ENCODE measurements at places on chromosomes 1 and 21.

DNA sequence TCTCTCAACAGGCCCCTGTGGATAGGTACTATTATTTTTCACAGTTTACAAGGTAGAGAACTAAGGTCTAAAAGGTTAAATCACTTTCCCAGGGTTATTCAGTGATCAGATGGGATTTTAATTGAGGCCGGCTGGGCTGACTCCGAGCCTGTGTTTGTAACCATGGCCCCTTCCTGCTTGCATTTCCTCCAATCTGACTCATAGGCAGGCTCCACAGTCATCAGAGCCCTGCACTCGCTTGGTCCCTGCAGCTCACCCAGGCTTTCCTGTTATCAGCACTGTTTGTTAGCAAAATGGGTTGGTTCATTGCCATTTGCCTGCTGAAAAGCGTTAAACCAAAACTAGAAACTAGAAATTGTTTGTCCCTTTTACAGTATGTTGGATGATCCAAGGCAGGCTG lies 41.4 kb upstream of the LMX1A start:
- DNase-seq: no peak

GRCh38 chr1:26978901-26979300 lies 14.6 kb upstream of the TRNP1 start:
- no peak for DNase-seq

GRCh38 chr1:183069562-183070216 lies 46.5 kb downstream of the LAMC1 start:
- DNase-seq: no peak

DNA sequence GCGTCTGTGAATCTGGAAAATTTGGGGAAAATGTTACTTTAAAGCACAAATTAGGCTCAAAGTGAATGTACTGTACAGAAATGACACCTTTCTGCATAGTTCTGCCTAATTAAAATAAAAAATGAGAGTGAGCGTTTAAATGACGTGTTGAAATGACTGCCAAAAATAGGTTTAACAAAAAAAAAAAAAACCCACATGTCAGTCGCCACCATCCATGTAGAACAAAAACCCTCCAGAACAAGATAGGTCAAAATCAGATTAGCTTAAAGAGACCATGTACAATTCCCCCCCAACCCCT lies 745 bp downstream of the PARP1 start:
- DNase-seq: no peak

- DNase-seq: no peak
Observed at GRCh38 chr1:41862384-41863221, 56.1 kb downstream of the HIVEP3 start.

DNA sequence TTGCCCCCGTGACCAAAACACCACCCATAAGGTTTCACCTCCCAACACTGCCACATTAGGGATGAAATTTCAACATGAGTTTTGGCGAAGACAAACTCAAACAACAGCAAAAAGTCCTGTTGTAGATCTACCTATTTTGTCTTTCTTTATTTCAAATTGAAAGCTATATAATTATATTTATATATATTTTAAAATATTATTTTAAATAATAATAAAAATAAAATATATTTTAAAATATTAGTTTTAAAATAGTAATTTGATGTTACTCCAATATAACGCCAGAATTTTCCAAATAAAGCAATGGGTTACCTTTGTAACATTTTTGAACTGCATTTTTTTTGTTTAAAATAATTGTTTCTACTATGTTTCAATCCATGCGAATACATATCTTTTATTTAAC lies 263.5 kb upstream of the USP25 start:
- DNase-seq: no peak

GRCh38 chr1:154568157-154568815 lies 708 bp downstream of the CHRNB2 start:
- no peak for DNase-seq

DNA sequence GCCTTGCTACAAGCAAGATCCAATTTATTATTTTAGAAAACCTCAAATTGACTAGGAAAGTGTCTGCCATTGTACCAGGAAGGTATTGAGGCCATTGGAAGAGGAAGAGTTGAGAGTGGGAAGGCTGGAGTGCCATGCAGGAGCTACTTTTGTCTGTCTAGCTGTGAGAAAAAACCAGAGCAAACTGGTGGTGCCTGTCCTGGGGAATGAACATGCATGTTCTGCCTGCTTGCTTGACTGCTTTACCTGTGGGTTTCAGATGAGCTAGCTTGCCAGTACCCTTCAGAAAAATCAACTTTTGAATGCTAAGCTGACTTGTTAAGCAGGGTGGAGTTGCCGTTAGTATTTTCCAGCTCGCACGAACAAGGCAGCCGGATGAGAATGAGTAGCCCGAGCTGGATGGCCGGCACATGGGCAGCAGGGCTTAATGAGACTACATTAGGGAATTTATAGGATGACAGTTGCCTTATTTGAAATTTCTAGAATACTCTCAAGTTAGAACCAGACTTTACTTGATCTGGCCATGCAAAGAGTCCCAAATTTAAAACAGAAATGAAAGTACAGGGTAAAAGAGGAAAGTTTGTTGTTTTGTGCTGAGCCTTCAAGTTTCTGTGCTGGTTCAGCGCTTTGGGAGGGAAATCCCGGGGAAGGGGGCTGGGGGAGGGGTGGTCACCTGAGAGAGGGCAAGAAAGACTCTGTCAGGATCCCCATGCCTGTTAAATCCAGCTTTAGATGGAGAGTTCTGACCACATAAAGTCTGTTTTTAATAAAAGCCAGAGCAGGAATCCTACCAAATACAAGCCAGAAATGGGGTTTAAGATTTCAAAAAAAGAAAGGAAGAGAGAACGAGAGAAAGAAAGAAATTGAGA lies 29.6 kb upstream of the C1orf105 start:
- DNase-seq: peak; percentile 22

- no peak for DNase-seq
Observed at GRCh38 chr1:117181630-117182041, 29.1 kb downstream of the VTCN1 start.

- no peak for DNase-seq
Observed at GRCh38 chr1:71804140-71804539, 478.2 kb downstream of the NEGR1 start.

DNA sequence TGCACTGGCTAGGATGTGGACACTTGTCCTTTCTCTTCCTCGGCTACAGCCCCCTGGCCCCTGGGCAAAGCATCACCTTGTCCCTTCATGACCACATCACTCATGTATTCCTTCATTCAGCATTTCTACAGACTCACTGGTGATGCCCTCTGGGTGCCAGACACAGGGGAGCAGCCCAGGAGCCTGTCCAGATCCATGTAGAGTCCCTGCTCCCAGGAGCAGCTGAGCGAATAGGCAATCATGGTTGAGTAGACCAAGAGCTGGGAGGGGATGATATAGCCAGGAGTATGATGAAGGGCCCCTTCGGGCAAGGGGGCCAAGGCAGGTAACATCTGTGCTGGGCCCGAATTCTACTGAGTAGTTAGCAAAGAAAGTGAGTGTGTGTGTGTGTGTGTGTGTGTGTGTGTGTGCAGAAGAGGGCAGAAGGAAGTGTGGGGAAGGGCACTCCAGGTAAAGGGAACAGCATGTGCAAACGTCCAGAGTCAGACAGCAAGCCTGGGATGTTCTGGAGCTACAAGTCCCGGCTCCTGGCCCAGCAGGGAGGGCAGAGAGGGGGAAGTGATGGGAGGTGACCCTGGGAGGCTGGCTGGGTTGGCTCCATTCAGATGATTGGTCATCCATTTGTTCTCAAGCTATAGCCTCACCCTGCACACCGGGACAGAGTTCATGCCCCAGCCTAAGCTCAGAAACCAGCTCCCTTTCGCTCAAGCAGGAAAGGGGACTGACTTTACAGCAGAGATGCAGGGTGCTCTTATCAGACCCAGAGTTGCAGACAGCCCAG lies 21.0 kb upstream of the PIK3CD start:
- no peak for DNase-seq

- DNase-seq: no peak
Observed at GRCh38 chr1:199297887-199298286, 659.0 kb downstream of the PTPRC start.

- DNase-seq: no peak
Observed at GRCh38 chr1:218430346-218430745, 85.2 kb downstream of the TGFB2 start.

DNA sequence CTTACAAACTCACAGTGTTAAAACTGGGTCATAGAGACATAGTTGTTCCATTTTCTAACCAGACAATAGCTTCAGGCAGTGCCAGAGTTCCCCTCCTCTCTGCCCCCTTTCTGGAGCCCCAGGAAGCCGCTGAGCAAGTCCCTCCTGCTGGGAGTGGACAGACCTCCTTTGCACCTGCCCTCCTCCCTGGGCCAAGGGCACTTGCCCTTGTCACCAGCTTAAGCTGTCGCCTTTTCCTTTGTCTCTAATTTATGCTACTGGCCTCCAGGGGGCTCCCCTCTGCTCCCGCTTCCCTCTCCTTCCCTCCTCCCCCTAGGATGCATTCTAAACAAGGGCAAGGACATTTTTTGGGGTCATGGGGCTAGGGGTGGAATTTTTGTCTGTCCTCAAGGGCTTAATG lies 182.4 kb downstream of the MIS18A start:
- DNase-seq: peak; percentile 24

DNA sequence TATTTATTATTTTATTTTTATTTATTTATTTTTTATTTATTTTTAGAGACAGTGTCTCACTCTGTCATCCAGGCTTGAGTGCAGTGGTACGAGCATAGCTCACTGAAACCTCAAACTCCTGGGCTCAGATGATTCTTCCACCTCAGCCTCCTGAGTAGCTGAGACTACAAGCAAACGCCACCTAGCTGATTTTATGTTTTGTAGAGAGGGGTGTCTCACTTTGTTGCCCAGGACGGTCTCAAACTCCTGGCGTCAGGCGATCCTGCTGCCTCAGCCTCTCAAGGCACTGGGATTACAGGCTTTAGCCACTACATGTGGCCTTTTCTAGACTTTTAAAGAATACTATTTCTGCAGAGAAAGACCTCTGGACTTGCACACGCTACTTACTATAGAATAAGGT lies 61.3 kb upstream of the C1orf53 start:
- DNase-seq: no peak

DNA sequence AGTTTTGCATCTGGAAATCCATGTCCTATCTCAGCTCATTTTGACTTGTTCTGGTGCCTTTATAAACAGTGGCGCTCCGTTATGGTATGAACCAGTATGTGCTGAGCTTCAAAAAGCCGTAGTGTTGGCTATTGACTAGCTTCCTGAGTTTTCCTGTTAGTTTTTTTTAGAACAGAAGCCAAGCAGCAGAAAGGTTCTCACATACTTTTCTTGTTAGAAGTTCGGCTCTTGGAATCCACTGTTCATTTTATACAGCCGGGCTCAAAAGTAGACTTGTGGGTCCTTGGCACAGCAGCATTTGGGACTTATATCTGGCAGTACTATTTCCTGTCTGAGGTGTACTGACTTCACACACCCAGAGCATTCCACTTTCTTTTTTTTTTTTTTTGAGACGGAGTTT lies 63.8 kb downstream of the TBCE start:
- no peak for DNase-seq

DNA sequence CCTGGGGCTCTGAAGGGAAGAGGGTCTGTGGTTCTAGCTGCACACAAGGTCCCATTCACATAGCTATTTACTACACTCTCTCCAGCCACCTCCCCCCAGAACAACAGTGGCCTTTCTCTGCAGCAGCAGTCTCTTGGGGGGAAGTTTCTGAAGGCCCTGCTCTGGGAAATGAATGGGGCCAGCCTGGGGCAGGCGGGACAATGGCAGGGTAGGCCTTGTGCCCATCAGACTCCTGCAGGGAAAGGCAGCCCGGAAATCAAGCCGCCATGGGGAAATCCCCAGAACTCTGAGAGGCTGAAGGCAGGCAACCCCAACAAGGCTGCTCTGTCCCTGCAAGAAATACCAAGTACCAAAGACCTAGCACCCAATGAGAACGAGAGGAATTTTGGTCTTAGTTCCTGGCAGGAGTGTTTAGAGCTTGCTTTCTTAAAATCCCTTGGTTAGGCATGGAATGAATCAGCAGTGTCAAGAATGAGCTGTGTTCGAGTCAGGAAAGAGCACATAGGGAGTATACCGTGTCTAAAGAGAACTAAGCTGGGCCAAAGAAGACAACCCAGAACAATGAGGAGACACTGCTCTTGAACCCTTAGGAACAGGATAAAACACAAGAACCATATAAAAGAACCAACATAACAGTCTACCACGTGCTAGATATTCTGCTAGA lies 11.3 kb downstream of the ARHGEF11 start:
- no peak for DNase-seq

- no peak for DNase-seq
Observed at GRCh38 chr1:167105271-167106118, 11.6 kb downstream of the STYXL2 start.

DNA sequence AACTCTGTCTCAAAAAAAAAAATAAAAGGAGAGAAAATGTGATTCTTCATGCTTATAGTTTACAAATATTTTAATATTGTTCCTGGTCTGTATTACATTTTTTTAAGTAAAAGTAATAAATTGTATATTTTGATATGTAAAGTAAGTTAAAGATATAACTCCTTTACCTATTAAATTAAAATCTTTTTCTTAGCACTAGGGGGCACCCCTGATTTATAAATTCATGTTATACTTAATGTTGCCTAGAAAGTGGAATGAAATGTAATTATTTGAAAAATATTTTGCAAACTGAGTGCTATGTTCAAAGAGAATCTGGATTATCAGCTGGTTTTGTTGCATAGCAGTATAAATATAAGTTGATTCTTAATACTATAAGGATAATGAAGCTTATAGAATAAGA lies 49.2 kb downstream of the RALGPS2 start:
- DNase-seq: no peak

GRCh38 chr1:65209005-65209885 lies 61.2 kb downstream of the AK4 start:
- no peak for DNase-seq

DNA sequence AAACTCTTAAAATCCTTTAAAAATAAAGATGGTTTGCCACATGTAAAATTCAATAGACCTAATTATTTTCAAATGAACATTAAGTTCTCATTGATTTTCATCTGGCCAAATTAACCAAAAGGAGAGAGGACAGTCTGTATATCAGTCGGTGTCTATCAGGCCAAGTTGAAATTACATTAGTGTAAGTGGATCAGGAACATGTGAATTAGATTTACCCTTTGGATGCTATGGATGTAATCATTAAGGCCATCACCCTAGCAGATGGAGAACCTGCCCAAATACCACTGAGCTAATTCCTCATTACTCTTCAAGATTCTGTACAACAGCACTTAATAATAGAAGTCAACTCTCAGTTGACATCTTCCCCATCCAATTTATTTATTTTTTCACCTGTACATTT lies 29.5 kb upstream of the DPT start:
- no peak for DNase-seq

DNA sequence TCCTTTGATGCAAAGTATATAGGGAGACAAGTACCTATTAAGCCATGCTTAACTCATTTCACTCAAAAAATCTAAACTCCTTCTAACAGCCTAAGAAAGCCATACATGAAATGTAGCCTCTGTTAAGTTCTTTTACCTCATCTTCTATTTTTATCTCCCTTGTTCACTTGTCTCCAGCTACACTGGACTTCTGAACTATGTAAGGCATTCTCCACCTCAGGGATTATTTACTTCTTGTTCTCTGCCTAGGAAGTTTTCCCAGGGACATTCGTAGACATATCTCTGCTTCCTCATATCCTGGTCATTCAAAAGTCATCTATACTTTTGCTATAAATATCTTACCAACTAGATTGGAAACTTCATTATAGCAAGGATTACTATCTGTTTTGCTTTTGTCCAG lies 96.9 kb downstream of the COP1 start:
- no peak for DNase-seq

Data from GM12891 (cell line).